ENCODE measurements at places on chromosomes 7 and 10.

DNA sequence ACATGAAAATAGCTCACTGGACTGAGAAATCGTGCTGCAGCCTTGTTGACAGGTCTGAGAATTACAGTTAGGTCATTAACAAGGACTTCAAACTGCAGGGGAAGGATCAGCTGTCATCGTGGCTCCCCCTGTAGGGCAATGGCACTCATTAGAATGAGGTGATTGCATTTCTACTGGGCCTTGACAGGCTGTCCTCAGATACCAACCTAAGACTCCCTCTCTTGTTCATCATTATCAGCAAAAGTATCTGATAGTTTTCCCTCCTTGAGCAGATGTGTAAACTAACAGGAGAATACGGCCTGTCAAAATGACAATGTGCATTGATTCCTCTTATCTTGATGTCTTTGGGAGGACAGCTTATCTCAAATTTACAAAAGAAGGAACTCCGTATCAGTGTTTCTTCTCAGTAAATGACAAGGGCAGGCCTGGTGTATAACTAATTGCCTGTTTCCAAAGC is 648.5 kb upstream of the LRRN3 start:
- DNase-seq, result no peak

DNA sequence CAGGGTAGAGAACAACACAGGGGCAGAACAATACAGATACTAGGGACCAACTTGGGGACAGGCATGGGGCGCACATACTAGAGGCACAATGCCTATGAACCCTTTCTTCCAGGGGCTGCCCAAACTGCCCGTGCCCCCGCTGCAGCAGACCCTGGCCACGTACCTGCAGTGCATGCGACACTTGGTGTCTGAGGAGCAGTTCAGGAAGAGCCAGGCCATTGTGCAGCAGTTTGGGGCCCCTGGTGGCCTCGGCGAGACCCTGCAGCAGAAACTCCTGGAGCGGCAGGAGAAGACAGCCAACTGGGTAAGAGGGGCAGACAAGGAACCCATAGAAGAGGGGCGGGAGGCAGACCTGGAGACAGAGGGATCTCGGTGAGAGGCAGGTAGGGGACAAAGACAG is 5.8 kb downstream of the CHAT start:
- no peak for DNase-seq

GRCh38 chr7:141649865-141650634 is 51.9 kb downstream of the DENND11 start:
- peak; percentile 45 for DNase-seq

DNA sequence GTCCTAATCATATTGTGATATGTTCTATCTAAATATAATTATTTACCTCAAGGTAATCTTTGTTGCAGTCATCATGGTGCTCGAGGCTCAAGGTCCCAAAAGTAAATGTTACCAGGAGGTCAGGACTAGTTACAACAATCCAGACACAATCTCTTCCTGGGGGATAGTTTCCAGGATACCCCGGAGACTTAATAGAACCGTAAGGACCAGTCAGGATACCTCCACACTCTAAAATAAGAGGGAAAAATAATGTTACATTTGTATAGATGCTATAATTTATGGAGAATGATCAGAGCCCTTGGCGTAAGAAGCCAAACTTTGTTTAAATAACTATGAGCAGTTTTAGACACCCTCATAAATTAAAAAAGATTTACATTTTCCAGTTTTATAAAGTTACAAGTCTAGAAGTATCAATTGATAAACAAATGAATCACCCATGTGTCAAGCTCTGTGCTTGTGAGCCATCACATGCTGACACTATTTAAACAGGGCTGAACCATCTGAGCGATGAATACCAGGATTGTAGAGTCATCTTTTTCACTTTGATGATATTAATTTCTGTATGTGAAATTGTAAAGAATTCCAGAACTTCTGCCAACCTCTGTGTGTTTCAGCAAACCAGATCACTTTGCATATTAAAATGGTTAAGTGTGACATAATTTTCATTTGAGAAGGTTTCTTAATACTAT is 41.3 kb downstream of the CUBN start:
- DNase-seq, result no peak

DNA sequence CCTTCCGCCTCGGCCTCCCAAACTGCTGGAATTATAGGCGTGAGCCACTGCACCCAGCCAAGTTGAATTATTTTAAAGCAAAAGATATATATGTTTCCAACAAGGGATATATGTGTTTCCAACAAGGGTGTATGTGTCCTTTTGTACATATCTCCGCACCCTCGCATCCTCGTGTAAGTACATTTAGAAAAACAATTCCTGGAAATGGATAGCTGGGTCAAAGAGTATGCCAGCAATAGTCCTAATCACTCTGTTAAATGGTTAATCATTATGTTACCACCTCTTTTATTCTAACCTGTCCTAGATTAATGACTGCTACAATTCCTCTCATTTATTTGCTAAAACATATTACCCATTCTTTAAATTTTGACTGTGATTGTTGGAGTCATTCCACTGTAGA is 28.0 kb downstream of the OR9A2 start:
- no peak for DNase-seq

DNA sequence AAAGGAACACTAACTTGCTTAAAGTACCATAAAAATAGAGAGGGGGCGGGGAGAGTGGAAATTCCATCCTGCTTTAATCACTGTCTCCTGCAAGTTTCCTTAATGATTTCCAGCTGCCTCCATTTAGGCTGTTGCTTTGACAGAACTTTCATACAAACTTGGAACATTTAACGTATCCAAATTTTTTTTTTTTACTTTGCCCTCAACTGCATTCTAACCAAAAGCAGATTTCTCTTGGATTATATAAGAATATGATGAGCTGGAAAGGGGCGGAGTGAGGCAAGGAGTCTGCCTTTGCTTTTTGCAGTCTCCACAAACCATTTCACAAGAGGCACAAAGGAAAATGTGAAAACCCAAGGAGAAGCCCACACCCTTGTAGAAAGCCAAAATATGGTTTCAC is 46.6 kb upstream of the COL1A2 start:
- DNase-seq, result no peak

- DNase-seq, result peak; percentile 38
Observed at GRCh38 chr7:107924841-107925504, 34.0 kb downstream of the DLD start.

DNA sequence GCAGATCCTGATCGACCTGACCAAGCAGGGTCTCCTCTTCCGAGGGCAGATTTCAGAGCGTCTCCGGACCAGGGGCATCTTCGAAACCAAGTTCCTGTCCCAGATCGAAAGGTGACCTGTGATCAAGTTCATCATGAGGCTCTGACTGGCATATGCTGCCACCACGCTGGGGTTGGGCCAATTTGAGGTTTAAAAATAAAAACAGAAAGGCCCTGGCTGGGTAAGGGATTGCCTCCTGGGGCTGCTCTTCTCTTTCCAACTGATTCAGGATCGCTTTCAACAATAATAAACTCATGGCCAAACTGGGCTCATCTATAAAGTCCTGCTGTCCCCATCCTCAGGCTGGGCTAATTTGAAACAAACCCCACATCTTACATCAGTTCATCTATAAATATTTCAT is 17.1 kb upstream of the HK1 start:
- DNase-seq, result no peak

GRCh38 chr10:123154711-123155505 is 706 bp downstream of the BUB3 start:
- no peak for DNase-seq

DNA sequence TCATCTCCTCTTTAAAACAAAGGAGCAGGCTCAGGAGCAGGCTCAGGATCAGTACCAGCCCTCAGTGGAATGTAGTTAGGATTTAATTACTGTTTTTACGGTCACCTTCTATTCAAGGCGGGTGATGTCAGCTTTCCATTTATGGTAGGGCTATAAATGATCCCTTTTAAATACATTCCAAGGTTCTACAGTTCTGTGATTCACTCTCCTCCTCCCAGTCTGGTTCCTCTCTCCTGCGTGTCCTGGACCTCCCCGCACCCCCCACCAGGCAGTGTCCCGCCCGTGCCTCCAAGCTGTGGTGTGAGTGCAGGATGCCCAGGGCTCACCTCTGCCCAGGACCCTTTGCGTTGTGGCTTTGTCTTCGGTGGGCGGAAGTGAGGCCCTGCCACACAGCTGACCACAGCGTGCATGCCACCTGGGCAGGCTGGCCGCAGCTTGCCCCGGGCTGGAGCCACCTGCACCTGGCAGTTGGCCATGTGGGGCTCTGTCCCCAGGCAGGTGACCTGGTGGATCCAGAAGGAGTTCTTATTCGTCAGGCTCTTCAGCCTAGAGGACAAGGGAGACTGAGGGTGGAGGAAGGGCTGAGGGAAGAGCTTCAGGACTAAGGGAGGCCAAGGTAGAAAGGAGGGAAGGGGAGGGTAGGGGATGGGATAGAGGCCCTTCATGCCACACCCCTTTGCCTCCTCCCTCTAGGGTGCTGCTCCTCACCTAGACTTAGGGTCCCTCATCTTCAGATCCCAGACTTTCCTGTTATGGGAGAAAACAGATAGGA is 9.1 kb downstream of the LOXL4 start:
- DNase-seq, result no peak

DNA sequence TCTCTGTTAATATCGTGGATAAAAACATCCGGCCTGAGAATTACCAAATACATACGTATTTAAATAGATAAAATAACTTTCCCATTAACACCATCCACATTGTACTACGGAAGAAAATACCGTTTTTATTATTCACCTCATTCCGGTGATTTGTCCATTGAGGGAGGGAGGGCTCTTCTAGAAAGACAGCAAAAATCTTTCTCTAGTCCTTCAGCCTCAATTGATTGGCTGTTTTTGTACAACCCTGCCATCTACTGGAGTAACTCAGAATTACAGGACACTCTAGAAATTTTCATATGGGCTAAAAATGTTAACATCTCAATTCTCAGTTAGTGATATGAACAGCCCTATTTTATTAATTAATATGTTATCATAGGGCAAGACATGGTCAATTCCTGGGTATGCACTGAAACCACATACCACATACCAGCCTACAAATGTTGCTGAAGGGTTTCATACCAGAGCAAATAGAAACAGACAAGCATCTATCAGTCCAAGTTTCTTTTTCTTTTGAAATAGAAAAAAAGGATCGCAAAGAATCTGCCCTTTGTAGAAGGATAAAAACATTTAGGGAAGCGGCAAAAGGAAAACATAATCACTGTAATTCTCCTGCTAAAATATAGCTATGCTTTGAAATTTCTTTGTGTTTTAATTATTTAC is 55.8 kb upstream of the CDCA7L start:
- DNase-seq, result peak; percentile 70

DNA sequence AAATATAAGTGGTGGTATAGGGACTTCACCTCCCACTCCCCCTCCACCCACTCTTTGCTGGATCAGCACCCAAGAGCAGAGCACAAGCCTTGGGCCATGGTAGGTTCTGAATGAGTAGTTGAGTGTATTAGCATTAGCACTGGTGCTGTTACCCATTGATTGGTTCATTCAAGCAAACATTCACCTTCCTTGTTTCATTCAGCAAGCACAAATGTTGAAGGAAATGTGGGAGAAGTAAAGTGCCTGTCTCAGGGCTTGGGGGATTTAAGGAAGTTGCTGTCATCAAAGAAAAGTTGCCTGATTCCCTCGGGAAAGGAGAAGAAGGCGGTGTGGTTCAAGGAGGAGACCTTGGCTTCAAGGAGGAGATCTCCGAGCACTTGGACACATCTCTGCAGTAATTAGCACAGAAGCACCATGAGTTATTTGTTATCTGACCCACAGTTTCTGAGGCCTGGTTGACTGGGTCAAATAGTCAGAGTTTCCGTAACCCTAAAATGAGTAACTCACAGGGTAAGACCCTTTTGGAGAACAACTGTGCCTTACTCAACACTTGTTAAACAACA is 17.3 kb downstream of the IL2RA start:
- peak; percentile 37 for DNase-seq
